Skin of body (tissue), 3 donors: ENCODE measurements at places on chromosomes 6 and 20. TPM values are rescaled to one million over a fixed set of nuclear protein-coding genes. Genes with fewer than 3 reads are reported as not detected.

FAM184A gene
- 3.7 TPM for total RNA-seq

FRK gene
- 3.6 TPM for total RNA-seq

KIAA0408 gene
- total RNA-seq: 25.9 TPM

PHACTR3 gene
- 6.9 TPM for total RNA-seq

MYCT1 gene
- 16.3 TPM for total RNA-seq

NHLRC1 gene
- total RNA-seq: 1.2 TPM

ARMC2 gene
- 5.2 TPM for total RNA-seq

PPP1R14C gene
- total RNA-seq: 18.3 TPM

PHF20 gene
- 25.4 TPM for total RNA-seq

PLCB1 gene
- total RNA-seq: 23.8 TPM

DCDC2 gene
- total RNA-seq: 1.2 TPM

PAK1IP1 gene
- total RNA-seq: 13.2 TPM

DEFB124 gene
- not detected for total RNA-seq

LY6G5C gene
- not detected for total RNA-seq

ZKSCAN3 gene
- total RNA-seq: 4.7 TPM

FAM217B gene
- 6.2 TPM for total RNA-seq

RUNX2 gene
- 2.9 TPM for total RNA-seq

ANKRD66 gene
- not detected for total RNA-seq

FOXS1 gene
- total RNA-seq: 1.4 TPM

PAX1 gene
- 1.2 TPM for total RNA-seq

LPIN3 gene
- 15.3 TPM for total RNA-seq

PRKN gene
- total RNA-seq: 5.2 TPM

EPB41L2 gene
- 187 TPM for total RNA-seq

PSORS1C1 gene
- total RNA-seq: 5.9 TPM

MEI4 gene
- total RNA-seq: 0.10 TPM
